Activated naive CD4-positive, alpha-beta T cell treated with anti-CD3 and anti-CD28 coated beads, Interleukin-2, amount 50 U/mL, for 16 hours (primary cell): ENCODE measurements at places on chromosomes 1 and 21.

GRCh38 chr1:183360473-183360872 lies 57.7 kb downstream of the NMNAT2 start:
- DNase-seq: no peak

- no peak for DNase-seq
Observed at GRCh38 chr1:31951276-31951675, 13.1 kb upstream of the PTP4A2 start.

GRCh38 chr1:110604586-110605148 lies 1.5 kb downstream of the KCNA2 start:
- DNase-seq: no peak

DNA sequence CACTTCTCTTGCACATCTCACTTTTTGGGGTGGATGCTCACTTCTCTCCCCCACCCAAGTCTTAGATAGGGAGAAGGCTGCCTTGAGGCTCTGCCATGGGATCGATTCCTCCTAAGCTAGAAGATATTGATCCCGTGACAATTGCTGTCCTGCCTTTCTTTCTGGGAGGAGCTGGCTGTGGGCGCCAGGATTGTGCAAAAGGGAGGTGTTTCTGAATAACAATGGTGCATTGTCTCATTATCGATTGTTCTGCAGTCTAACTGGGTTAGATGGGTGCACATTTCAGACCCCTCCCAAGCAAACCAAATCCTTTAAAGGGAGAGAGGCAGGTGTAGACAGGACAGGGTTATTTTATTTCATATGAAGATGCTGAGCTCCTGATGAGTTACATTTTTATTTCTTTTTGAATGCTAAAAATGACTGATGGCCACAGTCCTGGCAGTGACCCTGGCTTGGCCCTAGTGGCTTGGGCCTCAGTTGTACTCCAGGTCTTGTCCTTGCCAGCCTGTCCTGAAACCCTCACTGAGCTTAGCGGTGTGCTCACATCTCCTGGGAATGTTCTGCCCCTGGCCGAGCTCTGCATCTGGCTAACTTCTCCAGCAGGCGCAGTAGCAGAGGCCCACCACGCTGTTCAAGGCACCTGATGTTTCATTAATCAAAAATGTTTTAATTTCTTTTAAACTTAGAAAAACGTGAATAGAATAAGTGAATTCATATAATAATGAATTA lies 99.0 kb upstream of the KAZN start:
- DNase-seq: no peak

GRCh38 chr21:36854391-36854790 lies 112.1 kb downstream of the HLCS start:
- no peak for DNase-seq
